ENCODE measurements at places on chromosomes 7 and 10.

- DNase-seq = no peak
These were observed 251.2 kb downstream of the POU6F2 start for GRCh38 chr7:39228946-39229345.

- no peak for DNase-seq
These were observed 283.4 kb downstream of the GRID1 start for GRCh38 chr10:86083206-86083605.

GRCh38 chr7:39414224-39415035, 151.8 kb upstream of the YAE1 start:
- DNase-seq = no peak

DNA sequence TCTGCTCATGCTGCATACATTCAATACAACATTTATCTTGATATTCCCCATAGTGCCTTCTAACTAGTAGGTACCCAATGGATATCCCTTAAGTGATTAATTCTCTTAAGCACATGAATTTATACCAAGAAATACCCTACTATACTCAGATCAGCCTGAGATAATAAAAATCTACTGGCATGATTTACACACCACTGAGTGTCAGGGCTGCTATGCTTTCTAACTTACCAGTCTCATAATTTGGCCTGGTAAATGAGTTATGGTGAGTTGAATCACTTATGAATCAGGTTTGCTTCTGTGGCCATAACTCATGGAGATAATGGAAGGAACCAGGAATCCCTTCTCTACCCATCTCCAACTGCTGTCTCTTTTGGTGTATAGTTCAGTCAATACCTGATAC, 122.8 kb downstream of the THSD7A start:
- no peak for DNase-seq

GRCh38 chr7:28024786-28025334, 155.7 kb downstream of the JAZF1 start:
- no peak for DNase-seq

GRCh38 chr10:110163192-110163773, 44.1 kb upstream of the MXI1 start:
- DNase-seq = no peak

- no peak for DNase-seq
These were observed 4.0 kb downstream of the BAMBI start for GRCh38 chr10:28681291-28681763.

DNA sequence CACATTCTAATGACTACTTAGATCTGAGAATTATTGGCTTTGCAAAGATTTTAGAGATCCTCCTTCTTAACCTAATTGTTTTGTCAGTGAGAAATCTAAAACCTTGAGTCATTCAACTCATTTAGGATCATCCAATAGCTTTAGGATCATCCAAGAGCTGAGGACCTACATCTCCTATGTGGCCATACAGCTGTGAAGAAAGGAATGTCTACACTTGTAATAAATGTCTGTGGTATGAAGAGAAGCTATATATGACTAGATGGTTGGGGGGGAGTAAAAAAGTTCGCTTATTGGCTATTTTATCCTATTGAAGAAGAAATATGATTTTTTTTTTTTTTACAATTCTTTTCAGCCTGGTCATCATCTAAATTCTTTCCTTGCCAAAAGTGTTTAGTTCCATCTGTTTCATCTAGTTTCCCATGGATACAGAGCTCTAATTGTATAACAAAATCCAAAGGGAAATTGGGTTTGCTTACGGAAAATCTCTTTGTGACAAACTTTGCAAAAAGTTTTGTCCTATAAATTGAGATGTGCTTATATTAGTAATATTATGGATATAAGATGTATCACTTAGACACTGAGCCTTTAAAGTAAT, 196.7 kb downstream of the PRKG1 start:
- no peak for DNase-seq

DNA sequence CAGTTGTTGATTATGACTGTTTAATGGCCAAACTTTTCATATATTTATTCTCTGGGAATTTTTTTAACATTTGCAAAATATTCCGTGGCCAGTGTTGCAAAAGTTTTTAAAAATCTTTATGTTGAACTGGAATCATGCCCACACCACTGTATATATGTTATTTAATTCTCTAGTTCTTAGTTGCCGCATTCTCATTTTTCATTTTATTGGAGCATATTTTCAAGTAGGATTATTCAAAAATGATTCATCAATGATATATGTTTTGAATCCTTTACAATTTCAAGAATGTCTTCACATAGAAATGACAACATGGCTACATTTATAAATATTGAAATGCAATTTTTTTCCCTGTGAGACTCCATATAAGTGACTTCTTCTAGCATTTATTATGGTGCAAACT, 188.6 kb upstream of the LRRTM3 start:
- no peak for DNase-seq

DNA sequence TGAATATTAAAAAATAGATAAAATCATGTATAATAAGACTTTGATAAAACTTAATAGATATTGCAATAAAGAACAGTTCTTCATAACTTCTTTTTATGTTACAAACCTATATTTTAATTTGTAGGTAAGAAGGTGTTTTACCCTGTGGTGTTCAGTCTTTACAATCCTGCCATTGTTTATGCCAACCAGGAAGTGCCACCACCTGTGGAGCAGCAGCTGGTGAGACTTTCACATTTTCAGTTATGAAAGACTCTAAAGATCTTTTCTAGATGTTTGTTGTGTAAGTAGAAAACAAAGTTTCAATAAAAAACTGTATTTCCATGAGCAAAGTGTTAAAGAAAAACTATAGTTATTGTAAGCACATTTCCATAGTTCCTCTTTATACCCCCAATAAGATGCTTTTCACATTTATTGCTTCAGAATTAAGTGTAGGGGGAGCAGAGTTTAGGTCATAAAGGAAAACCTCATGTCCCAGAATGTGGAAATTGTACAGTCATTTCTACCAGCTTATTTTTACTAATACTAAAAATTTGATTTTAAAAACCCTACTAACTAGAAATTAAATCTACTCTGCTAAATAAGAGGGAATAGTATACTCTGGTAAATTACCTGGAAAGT, 28.7 kb downstream of the CSGALNACT2 start:
- no peak for DNase-seq

DNA sequence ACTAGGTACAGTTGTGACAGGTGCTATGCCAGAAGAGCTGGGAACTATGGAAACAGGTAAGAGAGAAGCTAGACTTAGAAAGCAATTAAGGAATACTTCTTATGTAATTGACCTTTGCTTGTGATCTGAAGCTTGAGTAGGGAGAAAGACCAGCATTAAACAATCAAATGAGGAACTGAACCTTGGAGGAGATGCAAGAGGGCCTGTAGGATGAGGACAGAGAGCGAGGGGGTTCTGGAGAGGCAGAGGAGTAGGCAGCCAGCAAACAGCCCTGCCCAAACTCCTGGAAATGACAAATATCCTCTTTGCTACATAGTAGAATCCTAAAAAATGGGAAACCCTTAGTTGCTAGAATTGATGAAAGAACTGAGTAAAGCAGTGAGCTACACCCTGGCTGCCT, 41.6 kb upstream of the FAM204A start:
- DNase-seq = no peak

DNA sequence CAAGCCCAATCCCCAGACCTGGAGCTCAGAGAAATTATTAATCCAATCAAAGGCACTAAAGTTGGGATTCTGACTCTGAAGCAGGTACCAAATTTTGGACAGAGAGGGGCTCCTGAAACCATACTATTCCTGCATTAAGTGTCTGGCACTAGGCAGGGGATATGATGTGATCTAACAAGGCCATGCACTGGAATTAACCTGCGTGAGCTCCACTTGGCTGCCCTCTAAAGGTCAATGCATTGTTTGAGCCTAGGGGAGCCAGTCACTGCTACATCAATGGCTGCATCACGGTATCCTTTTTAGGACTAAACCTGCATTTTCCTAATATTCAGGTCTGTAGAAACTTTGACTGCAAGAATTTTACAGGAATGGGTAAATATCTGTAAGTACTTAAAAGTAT, 42.1 kb downstream of the ST8SIA6 start:
- DNase-seq = no peak

DNA sequence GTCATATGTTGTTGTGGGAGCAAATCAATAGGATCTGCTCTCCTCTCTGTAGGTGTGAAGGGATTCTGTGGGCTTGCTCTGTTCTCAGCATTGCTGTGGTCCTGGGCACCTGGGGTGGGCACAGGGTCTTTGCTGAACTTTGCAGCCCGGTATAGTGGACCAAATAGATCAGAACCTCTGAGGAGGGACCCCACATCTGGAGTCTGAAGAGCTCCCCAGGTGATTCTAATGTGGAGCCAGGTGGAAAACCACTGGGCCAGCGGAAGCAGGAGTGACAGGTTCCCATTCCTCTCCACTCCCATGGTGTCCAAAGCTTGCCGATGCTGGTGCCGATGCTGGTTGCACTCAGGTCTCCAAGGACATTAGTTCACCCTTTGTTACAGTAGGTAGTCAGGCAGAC, 257.2 kb downstream of the GLRX3 start:
- DNase-seq = no peak

- no peak for DNase-seq
These were observed 84.0 kb downstream of the HIPK2 start for GRCh38 chr7:139693651-139694388.
